CD4-positive, alpha-beta T cell (primary cell): ENCODE measurements at places on chromosomes 13 and 19.
A peak's percentile ranks its signal among the peaks of the same experiment; 100 is the strongest.

DNA sequence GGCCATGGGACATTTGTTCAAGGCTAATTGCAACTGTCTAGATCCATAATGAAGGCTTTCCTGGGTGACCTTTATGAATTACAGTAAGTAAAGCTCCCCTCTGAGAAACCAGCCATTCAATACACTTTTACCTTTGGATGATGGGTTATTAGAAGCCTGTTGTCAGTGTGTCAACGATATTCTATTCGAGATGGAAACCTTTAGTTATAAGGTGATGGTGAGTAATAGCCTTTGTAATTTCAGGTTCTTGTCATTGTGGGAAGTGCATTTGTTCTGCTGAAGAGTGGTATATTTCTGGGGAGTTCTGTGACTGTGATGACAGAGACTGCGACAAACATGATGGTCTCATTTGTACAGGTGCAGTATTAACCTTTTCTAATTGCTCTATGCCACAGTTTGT is 261.7 kb downstream of the ITGBL1 start:
- DNase-seq = no peak

GRCh38 chr19:18715416-18715815 is 31.9 kb downstream of the CRTC1 start:
- no peak for DNase-seq

- no peak for DNase-seq
Observed at GRCh38 chr13:48578516-48579164, 45.8 kb upstream of the RCBTB2 start.

DNA sequence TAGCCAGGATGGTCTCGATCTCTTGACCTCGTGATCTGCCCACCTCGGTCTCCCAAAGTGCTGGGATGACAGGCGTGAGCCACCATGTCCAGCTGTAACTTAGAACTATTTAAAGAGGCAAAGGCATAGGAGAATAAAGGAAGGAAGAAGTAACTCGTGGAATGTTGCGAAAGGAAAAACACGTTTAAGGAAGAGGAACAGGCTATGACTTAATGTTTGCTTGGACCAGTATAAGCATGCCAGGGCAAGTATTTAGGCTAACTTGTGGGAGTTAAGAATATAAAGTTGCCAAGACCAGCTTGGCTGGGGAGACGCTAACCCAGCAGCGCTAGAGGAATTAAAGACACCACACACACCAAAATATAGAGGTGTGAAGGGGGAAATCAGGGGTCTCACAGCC is 33.5 kb downstream of the ZNF844 start:
- DNase-seq = no peak

GRCh38 chr19:3760871-3761361 is 576 bp downstream of the APBA3 start:
- DNase-seq = no peak

GRCh38 chr19:47641891-47642485 is 33.1 kb downstream of the BICRA start:
- DNase-seq = no peak

GRCh38 chr13:74250738-74251190 is 116.6 kb upstream of the KLF12 start:
- DNase-seq = no peak

GRCh38 chr13:79647533-79647932 is 166.6 kb downstream of the NDFIP2 start:
- DNase-seq = no peak

DNA sequence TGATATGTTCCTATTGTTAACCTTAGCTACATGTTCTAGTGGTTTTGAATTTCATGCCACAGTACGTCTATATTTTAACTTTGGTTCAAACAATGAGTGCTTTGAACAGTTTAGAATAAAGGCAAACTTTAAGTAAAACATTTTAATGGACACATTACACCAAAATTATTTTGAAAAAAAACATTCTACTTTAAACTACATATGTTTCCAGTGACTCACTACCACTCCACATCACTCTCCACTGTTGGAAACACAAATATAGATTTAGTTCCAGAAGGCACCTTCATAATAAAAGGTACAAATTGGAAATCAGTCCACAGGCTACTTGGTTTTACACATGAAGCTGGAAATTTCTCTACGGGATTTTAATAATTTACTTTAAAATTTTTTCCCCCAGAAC is 373.5 kb downstream of the MYO16 start:
- DNase-seq = no peak

DNA sequence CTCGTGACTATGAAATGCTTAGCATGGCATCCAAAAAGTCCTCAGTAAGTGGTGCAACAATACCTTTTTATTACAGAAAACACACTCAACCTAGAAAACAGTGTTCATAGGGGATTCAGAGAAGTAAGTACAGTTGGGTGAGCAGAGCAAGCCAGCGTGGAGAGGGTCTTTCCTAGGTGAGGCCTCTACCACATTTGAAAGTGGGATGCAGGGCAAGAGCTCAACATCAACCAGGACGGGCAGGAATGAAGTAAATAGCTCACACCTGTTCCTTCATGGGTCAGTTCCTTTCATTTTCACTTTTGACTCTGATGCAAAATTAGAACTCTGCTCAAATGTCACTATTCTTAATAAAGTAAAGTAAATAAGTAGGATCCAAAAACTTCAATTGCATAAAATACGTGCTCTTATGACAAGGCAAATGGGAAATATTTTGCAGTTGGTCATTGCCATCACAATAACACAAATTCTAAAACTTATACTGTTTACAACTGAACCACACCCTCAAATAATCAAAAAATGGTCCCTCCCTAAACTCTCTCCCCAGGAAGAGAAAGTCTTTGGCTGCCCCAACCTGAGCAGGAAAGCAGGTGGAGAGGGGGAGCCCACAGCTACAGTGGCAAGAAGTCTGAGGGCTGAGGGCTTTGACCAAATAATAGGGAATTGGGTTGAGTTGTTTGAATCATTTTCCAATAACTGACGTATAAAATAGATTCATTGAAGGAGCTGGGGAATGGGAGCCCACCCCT is 20.2 kb downstream of the CHAMP1 start:
- peak; percentile 31 for DNase-seq

- DNase-seq = no peak
Observed at GRCh38 chr19:35388277-35389054, 17.6 kb downstream of the GPR42 start.

DNA sequence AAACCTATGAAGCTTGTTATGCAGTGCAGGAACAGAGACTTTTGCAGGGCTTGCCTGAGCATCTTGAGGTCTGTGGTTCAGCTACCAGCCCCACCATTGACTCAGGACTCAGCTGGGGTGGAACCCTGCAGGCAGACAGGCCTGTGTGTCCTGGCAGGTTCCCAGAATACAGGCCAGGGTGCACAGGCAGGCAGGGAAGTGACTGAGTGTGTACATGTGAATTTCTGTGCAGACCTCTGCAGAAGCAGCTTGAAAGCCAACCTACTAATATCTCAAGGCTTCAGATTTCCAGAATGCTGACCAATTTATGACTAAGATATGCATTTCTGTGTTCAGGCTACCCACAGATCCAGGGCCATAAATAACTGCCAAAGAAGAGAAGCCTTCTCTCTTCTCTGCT is 254.4 kb downstream of the DLEU7 start:
- no peak for DNase-seq

DNA sequence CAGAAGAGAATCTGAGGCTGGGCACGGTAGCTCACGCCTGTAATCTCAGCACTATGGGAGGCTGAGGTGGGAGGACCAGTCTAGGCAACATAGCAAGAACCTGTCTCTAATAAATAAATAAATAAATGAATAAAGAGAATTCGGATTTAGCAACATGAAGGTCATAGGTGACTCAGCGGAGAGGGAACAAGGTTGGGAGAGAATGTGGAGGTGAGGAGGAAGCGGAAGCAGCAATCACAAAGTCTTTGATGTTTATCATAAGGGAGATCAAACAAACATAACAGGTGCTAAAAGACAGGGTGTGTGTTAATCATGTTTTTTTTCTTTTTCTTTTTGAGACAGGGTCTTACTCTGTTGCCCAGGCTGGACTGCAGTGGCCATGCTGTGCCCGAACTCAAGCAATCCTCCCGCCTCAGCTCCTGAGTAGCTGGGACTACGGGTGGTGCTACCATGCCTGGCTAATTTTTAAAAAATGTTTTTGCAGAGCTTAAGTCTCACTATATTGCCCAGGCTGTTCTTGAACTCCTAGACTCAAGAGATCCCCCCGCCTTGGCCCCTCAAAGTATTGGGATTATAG is 16.3 kb downstream of the PBX4 start:
- peak; percentile 87 for DNase-seq

GRCh38 chr19:11659612-11660011 is 62.3 kb downstream of the ZNF627 start:
- DNase-seq = no peak

GRCh38 chr13:98284679-98285078 is 107.6 kb upstream of the RNF113B start:
- DNase-seq = no peak

DNA sequence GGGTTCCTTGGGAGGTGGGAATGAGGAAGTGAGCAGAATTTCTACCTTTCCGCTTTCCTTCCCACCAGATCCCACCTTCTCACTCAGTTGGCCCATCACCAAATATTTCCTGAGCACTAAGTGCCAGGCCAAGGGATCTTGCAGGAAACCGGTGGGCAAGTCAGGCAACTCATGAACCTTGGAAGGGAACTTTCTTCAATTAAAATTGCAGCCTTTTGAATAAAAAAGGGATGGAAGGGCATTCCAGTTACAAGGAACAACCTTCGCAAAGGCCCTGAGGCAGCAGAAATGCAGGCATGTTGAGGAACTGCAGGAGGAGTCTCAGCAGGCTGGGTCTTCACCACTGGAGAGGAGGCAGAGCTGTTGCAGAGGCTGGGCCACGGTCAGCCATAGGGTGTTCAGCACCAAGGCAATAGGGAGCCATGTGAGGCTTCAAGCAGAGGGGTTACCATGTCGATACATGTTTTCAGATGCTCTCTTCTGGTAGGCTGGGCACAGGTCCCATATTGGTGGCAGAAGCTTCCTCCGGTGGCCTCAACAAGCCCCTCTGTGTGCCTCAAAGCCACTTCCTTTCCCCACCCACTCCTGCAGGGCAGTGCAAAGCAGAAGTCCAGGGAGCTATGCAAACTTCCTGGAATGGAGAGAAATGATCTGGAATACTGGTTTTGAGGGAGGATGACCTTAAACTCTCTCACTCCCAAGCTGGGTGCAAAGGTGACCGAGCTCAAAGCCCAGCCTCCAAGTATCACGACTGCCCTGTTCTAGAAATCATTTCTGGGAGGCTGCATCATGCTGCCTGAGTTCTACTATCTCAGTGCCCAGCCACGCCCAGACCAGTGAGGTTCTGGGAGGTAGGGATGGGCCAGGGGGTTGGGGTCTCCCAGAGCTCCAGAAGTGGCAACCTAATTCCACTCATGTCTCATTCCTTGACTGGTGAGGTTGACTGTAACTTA is at the start of gene FUT6:
Gene FUT6, minus strand, starts transcription at position 638 of the 953 bp plus-strand sequence. CDS start 7,135 bp downstream, outside the sequence.
- no peak for DNase-seq

GRCh38 chr13:92681239-92681638 is 545.4 kb upstream of the GPC6 start:
- DNase-seq = no peak

- DNase-seq = no peak
Observed at GRCh38 chr13:33686772-33687480, 131.0 kb upstream of the RFC3 start.

DNA sequence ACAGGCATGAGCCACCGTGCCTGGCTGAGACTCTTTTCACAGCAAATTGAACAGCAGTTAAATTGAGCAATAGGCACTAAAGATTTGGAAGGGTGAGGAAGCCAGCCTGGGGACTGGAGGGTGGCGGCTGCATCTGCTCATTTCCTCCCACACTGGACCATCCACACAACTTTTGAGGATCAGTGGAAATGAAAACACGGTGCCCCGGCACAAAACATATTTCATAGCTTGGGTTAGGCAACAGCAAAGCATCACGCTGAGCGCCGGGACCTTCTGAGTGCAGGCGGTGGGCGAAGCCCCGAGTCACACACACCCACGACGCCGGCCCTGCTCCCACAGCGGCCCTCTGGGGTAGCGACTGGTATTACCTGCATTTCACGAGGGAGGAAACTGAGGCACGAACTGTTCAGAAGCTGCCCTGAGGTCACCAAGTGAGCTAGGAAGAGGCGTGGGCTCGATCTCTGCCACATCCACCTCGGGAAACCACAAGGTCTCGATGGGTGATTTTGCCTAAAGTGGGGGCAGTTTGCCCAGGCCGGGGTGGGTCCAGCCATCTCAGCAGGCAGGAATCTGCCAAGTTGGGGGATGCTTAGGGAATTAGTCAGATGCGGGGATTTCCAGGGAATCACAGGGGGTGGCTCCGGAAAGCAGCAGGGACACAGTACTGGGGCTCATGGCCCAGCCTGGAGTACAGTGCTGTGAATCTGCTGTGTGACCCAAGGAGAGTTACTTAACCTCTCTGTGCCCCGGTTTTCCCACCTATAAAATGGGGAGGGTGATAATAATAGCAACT is 3.5 kb upstream of the SBNO2 start:
- no peak for DNase-seq

DNA sequence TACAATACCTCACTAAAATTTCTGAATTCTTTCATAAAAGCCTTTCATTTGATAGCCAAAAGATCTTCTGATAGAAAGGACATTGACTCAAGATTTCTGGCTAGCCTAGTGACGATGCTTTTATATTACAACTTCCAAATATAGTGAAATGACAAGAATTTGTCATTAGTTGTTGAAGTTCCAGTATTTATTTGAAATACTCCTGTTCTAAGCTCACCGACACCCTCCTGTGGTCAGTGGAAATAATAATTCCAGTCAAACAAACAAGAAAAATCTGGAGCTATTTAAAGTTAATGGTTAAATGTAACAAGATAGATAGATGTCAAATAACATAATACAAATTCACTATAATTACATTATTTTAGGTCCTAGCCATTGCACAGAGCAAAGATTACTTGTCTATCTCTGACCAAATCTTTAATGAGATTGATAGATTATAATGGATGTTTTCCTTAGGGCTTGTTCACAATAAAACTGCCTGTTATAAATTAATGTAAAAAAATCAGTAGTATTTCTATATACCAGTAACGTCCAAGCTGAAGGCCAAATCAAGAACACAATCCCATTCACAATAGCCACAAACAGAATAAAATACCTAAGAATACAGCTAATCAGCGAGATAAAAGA is 195.5 kb downstream of the RGCC start:
- no peak for DNase-seq

DNA sequence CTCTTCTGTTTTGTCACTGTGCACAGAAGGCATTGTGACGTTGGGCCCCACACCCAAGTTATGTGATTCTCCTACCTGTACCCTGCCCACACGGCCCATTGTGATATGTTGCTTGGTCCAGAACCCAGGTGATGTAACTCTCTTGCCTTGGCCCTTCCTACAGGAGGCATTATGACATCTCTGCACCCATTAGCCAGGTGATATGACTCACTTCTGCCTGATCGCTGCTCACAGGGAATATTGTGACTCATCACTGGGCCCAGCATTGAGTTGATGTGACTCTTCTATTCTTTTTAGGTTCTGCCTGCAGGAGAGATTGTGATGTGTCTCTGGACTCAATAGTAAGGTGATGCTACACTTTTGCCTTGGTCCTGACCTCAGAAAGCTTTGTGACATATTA is 65.4 kb upstream of the ZNF91 start:
- no peak for DNase-seq

GRCh38 chr13:87035526-87035925 is 635.6 kb upstream of the SLITRK5 start:
- DNase-seq = no peak

GRCh38 chr19:8680676-8681344 is 17.8 kb downstream of the ACTL9 start:
- DNase-seq = no peak
